HepG2 (cell line): ENCODE measurements at places on chromosomes 2 and 18.
A peak's percentile ranks its signal among the peaks of the same experiment; 100 is the strongest.

- DNase-seq = no peak
Measured at GRCh38 chr2:105852066-105852465, 107.4 kb downstream of the NCK2 start.

DNA sequence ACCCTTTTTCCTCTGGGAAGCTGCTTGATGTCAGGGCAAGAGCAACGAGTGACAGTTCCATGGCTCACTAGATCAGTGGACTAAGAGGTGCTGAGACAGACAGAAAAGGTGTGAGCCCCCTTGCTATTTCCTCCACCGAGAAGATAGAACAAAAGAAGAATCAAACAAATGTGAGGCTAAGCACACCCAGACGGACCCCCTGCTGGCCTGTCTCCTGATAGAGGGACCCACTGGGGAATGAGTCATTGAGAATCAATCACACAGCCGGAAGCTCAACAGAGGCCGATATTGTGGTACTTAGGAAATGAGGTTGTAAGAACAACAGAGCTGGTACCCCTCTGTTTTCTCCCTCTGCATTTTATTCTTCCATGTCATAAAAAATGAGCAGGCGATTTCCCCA lies 89.8 kb upstream of the TEX51 start:
- no peak for DNase-seq

DNA sequence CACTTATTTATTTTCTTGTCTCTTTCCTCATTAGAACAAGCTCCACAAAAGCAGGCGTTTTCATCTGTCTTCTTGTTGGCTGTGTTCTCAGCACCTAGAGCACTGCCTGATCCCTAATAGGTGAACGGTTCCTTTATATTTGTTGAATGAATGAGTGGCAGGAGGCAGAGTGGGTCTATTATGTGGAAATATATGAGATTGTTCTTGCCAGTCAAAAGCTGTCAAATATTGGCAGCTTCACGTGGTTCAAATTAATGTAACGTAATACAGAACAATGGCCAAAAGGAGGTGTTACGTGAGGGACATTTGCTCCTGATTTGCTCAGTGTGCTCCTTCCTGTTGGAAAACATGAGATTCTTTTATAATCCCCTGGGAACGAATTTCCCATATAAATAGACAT lies 8.5 kb upstream of the ARHGAP25 start:
- DNase-seq = no peak

GRCh38 chr2:151261977-151262291 lies 271 bp upstream of the RBM43 start:
- no peak for DNase-seq

DNA sequence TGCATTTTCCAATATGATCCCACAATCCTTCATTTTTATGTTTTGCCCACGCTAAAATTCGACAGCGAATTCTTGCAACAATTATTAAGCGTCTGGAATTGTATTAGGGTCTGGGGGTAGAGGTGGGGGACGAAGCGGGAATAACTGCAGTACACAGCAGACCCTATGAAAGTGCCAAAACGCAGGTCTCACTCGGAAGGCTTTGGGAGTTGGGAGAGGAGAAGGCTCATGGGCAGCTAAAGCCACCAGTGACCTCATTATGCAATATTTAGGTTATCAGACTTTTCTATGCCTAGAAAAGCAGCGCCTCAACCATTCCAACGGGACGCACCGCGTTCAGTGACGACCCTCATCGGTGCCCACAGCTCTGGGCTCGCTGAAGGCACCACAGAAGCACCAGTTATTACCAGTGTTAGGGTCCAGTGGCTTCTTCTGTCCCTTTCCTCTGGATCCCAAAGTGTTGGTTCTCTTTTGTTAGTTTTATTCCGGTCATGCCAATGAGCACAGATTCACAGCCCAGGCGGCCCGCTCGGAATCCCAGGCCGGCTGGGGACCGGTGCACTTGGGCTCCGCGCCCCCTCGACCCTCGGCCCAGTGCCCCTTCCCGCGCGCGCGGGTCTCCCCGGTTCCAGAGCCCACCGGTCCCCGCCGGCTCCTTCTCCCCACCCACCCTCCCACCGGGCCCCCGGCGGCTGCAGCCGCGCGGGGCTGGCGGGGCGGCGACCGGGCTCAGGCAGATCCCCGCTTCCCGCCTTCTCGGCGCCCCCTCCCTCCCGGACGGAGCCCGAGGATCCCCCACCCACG lies 737 bp upstream of the MAPK4 start:
- DNase-seq = no peak

DNA sequence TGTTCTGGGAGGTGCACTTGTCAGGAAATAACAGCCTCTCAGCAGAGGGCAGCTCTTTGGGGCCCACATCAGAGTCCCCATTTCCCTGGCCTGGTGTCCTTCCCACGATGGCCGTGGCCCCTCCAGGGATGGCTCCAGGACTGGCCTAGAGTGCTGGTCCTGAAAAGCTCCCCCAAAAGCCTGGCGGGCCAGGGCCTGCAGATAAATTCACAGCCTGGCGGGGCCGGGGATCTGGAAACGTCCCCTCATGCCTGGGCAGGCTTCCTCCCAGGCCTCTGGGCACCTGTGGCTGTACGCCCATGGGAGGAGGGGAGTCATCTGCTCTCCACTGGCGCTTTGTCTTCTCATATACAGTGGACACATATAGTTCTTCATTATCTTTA lies 52.6 kb upstream of the HS6ST1 start:
- DNase-seq = no peak

GRCh38 chr2:234991793-234992192 lies 40.0 kb downstream of the SH3BP4 start:
- DNase-seq = no peak

- peak; percentile 4 for DNase-seq
Measured at GRCh38 chr18:68847219-68847837, 49.4 kb downstream of the CCDC102B start.

- DNase-seq = no peak
Measured at GRCh38 chr2:212078103-212078502, 460.5 kb downstream of the ERBB4 start.

GRCh38 chr2:46299365-46300263 lies 2.4 kb downstream of the EPAS1 start:
- peak; percentile 58 for DNase-seq

- no peak for DNase-seq
Measured at GRCh38 chr18:39611381-39612100, 2045.9 kb upstream of the CELF4 start.

GRCh38 chr2:143732076-143732475 lies 602.9 kb downstream of the ARHGAP15 start:
- DNase-seq = no peak

DNA sequence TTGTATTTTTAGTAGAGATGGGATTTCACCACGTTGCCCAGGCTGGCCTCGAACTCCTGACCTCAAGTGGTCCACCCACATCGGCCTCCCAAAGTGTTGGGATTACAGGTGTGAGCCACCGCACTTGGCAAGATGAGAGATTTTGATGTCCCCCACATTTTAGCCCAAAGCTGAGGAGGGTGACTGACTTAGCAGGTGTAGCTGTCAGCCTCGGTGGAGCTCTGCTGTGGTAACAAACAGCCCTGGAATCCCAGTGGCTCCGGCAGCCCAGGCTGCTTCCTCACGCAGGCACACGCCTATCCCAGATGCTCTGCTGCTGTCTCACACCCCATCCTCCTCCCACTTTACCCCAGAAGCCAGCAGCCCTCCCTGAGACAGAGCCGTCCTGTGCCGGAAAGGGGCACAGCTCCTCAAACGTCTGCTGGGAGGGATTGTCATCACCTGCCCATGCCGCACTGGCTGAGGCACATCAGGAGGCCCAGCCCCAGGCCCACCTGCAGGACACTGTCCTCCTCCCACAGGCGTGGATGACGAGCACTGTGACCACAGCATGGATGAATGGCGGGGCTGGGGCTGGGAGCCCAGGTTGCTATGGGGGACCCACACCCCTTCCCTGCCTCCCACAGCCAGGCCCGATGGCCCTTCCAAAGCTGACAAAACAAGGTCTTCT lies 10.6 kb upstream of the BOK start:
- no peak for DNase-seq

DNA sequence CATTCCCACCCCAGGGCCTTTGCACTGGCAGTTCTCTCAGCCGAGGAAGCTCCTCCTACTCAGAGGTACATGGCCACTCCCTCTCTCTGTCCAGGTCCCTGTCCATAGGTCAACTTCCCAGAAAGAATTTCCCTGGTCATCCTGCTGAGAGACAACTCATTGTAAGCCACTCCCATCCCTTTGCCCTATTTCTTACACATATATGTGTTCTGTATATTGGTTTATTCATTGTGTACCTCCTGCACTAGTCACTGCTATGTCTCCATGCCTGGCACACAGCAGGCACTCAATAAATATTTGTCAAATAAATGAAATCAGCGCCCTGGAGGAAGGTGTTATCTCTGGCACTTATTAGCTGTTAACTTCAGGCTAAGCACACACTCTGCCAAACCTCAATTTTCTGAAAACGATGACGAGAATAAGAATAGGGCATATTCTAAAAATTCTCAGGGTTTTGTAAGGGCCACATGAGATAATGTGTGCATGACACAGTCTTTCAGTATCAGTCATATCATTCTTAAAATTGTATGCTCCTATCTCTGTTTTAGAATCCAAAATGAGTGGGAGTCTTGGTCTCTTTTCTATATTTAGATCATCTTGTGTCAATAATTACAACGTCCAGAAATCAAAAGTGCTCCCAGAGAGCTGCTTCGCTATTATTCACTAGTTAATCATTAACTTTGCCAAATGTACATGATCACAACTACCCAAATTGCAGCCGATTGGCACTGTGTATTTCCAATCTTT lies 198.0 kb downstream of the ALK start:
- DNase-seq = no peak

- DNase-seq = no peak
Measured at GRCh38 chr2:38521835-38522234, 80.9 kb downstream of the HNRNPLL start.

DNA sequence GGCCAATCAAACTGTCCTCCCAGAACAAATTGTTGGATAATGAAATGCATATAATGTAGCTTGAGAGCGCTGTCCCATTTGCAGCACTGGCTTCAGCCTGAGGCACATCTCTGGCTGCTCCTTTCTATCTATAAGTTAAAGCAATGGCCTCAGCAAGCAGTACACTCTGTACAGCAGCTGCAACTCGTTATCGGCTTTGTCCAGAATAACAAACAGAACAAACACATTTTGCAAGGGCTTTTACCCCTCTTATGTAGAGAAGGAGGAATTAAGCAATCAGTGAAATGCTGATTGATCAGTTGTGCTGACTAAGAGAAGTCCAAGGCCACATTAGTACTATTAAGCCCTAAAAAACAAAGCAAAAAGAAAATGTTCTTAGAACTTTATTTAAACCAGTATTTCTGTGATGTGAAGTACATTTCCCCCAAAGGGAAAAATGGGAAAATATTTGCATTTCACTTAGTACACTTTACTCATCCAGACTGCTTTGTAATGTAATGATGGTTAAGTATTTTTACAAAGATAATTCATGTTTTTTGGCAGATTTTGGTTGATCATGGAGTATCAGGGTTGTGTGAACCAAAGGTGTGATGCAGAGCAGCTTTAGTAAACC lies 15.0 kb upstream of the CPS1 start:
- peak; percentile 95 for DNase-seq

DNA sequence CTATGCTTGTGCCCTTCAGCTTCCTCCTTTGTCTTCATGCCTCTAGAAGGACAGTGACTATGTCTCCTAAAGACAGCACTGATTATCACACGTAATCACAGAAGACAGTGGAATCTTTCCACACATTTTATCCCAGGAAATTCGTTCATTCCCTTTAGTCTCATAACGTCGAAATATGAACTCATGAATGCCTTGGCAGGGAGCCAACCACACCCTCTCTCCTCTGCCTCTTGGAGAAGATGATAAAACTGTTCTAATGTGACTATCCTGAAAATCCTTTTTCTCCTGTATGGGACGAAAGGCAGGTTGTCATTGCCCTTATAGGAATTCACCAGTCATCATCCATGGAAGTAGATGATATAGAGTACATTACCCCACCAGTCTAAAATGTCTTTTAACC lies 726.6 kb upstream of the FANCL start:
- no peak for DNase-seq

DNA sequence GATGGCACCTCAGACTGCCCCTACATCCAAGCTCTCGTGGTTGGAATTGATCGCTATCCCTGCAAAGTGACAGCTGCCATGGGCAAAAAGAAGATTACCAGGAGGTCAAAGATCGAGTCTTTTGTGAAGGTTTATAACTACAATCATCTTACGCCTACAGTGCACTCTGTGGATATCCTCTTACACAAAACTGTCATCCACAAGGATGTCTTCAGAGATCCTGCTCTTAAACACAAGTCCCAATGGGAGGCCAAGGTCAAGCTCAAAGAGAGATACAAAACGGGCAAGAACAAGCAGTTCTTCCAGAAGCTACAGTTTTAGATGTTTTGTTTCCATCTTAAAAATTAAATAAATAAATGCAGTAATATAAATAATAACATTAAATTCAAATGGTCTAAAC lies 45.4 kb downstream of the INO80D start:
- DNase-seq = no peak

DNA sequence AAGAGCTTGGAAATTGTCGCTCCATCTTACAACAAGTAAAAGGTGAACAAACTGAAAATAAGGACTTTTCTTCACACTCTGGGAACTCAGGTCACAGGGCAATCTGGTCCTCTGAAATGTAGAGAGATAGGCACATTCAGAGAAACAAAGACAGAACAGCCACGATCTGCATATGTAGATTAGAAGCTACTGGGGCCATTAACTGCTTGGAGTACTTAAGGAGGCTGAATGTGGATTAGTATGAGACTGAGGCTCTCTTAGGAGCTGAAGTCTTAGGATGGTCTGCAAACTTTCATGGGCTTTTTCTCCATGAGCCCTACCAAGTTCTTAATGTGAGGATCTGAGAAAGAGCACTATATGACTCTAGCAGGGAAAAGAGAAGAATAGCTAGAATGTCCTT lies 265.3 kb upstream of the NXPH2 start:
- no peak for DNase-seq

DNA sequence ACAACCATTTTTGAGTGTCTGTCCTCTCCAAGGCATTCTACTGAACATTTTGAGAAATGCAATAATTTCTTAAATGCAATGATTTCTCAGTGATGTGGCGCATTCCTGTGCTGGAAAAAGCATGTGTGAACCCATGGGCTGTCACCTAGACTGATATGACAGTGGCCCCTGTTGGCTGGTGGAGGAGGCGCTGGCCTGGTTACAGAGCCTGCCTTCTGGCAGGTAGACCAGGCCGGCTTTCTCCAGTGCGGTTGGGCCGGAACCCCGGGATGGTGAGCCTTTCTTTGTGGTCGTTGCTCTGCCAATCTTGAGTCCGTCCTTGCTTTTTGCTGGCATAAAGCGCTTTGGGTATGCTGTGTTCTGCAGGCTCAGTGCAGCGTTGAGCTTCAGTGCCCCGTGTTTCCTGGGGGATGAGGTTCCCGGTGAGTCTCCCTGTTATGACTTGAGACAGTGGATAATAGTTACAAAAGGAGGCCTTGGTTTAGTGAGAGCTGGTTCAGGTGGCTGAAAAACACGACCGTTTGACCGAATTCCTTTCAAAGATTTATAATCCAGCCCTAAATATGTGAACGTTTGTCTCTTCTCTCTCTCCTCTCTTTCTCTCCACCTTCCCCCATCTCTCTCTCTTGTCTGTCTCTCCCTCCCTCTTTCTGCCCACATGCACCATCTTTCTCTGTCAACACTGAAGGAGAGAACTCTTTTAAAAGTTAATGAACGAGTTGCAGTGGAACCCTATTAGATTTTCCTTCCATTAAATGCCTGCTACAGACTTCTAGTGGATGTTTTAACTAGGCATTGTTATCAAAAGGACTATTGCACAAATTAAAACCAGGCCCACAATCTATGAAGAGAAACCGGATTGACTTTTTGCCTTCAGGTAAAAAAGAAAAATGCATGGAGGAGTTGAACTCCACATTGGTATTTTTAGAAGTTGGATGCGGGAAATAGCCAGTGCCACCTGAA lies 34.0 kb downstream of the TSHZ1 start:
- DNase-seq = peak; percentile 21
